Activated T-cell treated with anti-CD3 and anti-CD28 coated beads, Interleukin-2, amount 50 U/mL, for 48 hours (primary cell): ENCODE measurements at places on chromosomes 6 and 20.

GRCh38 chr20:38304845-38305447, 990 bp downstream of the BPI start:
- DNase-seq = peak; percentile 59

DNA sequence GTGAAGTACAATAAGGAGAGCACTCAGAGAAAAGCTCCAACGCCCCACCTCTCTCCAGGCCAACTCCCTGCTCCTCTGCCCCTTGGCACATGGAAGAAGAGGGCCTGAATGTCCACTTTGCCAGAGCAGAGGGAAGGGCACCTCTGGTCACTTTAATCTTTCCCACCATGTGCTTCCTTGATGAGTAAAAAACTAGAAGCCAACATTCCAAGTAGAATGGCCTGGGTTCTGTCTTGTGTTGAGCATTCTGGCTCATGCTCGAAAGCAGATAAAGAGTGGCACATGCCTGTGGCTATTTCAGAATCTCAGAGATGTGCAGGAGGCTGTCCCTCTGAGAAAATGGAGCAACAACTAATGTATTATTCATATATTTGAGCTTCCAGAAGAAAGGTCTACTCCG, 177.4 kb upstream of the PLN start:
- no peak for DNase-seq

- DNase-seq = no peak
Observed at GRCh38 chr20:53845980-53846379, 224.4 kb downstream of the BCAS1 start.

GRCh38 chr6:25278261-25278913, 787 bp upstream of the CARMIL1 start:
- no peak for DNase-seq

DNA sequence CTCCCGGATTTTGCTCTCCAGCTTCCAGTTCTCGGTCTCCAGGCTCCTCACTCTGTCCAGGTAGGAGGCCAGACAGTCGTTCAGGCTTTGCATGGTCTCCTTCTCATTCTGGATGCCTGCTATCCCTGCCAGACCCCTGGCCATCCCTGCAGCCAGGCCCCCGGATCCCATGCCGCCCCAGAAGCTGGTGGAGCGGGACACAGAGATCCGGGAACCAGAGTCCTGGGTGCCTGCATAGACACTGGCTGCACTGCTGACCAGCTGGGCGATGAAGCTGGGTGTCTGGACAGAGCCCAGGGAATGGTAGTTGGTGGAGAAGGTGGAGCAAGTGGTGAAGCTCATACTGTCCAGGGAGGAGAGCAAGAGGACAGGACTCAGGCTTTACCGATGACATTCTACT, 2.9 kb upstream of the CALHM6 start:
- DNase-seq = no peak

GRCh38 chr20:9480066-9480465, 34.3 kb upstream of the LAMP5 start:
- DNase-seq = no peak

- DNase-seq = no peak
Observed at GRCh38 chr6:56663344-56663743, 20.7 kb upstream of the DST start.

DNA sequence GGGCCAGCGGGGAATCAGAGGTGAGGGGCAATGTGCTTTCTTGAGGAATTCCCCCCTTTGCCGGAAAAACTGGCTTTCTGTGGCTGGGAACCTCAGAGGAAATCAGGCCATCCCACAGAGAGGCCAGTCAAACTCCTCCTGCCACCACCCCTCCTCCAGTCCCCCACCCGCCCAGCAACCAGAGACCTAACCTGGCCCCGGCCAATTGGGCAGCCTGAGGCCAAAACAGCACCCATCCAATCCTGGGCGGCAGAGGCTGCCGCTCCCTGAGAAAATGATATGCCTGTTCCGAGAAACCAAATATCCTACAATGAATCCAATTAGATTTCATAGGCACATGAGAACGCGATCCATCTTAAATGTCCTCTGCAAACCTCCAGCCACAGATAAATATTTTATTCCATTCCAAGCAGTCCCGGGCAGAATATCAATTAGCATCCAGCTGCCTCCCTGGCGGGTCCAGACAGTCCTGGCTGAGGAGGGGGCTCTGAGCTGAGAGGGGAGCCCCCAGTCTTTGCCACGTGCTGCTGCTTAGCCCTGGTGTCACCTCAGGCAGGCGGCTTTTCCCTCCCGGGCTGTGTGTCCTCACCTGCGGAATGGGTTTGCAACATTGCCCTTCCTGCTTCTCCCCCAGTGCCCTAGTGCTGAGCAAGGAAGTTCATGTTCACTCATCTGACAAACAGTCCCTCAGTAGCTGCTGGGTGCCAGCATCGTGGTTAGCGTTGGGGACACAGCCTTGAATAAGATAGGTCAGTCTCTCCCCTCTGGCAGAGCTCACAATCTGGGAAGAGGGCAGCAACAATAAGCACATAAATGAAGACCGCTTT, 95.0 kb downstream of the DLGAP4 start:
- no peak for DNase-seq

- no peak for DNase-seq
Observed at GRCh38 chr6:116158641-116159040, 32.7 kb upstream of the COL10A1 start.

DNA sequence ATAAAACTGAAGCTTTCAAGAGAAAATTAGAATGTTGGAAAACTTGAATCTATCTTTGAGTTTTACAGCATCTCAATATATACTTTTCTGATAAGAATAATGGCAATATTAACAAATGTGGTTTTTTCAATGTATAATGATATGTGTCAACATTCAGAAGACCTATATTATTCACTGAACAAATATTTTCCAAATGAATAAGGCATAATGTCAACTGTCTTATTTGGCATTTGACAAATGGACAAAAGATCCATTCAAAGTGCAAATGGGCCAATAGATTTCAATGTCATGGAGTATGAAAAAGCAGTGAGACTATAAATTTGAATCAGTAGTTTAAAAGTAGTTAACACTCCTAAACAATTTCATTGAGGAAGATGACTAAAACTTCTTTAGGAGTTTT, 20.9 kb downstream of the LMBRD1 start:
- no peak for DNase-seq

DNA sequence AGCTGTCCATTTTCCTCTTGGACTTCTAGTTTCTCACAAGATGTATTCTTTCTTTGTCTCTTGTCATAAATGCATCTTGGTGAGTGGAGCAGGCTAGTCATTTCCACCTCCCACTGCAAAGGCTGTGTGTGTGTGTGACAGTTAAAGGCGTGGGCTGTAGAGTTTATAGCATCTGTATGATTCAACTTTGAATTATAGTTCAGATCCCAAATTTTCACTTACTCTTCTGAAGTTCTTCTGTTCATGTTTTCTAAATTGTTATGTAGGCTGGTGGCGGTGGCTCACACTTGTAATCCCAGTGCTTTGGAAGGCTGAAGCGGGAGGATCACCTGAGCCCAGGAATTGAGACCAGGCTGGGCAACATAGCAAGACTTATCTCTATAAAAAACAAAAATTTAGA, 44.7 kb upstream of the GRIK2 start:
- DNase-seq = no peak
